ENCODE measurements at places on chromosomes 2 and 18.

- DNase-seq, result no peak
Measured at GRCh38 chr2:71186973-71187372, 39.9 kb downstream of the PAIP2B start.

DNA sequence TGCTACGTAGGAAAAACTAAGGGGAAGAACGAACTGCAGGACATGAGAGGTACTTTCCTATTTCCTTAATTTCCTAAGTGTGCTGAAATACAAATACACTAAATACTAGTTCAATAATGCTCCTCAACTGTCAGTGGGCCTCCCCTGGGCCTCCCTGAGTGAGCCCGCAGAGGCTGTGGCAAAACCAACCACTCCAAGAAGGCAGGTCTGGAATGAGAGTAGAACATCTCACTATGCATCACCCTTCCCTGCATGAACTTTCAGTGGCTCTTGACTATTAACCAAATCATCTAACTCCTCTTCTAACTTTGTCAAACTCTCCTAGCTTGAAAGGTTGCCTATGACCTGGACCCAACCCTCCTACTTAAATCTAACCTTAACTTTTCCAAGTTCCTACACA lies 84.6 kb downstream of the THADA start:
- DNase-seq, result no peak

DNA sequence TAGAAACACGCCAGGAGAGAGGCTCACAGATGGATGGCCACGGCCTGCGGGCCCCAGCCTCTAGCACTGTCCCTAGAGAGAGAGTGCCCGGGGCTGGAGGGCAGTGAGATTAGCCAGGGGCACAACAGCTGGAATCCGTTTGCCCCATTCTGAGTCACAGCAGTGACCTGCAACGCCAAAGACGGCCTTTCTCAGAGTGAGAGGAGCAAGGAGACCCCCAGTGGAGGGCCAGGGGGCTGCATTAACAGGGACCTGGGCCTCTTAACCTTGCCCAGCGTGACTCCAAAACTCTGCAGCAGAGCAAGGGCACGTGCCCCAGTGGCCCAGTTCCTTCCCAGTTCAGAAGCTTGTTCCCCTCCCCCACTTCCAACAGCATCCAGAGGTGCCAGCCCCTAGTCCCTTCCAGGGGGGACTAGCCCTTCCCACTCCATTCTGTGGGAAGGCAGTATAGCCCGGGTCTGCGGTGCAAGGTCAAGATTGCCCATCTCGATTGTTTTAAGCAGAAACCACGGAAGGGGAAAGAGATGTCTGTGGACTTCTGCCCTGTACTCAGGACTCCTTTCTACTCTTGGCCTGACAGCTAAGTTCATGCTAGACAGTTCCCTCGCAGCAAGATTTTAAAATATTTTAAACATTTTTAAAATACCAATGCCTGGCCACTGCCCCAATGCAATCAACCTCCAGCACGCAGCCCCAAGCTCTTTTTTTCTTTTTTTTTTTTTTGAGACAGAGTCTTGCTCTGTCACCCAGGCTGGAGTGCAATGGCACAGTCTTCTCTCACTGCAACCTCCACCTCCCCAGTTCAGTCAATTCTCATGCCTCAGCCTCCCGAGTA lies 50.9 kb upstream of the BIN1 start:
- DNase-seq, result no peak

DNA sequence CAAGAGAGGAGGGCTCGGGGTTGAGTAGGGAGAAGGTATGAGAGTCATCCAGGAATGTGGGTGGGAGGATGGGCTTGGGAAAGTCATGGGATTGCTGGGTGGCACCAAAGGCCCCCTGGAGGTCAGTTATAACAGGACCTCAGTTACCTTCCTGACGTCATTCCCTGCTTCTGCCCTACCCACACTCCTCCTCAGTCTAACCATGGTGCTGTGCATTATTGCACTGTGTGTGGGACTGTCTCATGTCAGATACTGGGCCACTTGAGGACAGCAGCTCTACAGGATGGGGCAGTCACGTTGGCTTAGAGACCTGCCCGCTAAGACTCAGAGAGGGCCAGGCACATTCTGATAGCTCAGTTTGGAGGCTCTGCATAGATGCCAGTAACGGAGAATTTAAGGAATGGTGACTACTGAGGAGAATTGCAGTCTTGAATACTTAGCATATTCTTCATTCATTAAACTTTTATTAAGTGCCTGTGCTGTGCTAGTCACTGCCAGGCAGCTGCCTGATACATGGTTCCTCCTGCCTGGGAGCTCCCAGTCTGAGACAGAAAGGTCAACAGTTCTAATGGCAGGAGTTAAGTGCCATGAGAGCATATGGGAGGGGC lies 90.5 kb downstream of the LAMA3 start:
- DNase-seq, result peak; percentile 11

GRCh38 chr2:229124136-229124535 lies 147.0 kb downstream of the PID1 start:
- DNase-seq, result no peak

GRCh38 chr2:236452238-236452637 lies 117.4 kb upstream of the ACKR3 start:
- no peak for DNase-seq

- peak; percentile 8 for DNase-seq
Measured at GRCh38 chr2:25814681-25815080, 63.6 kb downstream of the ASXL2 start.

GRCh38 chr2:155141418-155141817 lies 442.9 kb downstream of the KCNJ3 start:
- DNase-seq, result no peak

GRCh38 chr2:179181002-179181401 lies 83.6 kb downstream of the SESTD1 start:
- DNase-seq, result no peak

DNA sequence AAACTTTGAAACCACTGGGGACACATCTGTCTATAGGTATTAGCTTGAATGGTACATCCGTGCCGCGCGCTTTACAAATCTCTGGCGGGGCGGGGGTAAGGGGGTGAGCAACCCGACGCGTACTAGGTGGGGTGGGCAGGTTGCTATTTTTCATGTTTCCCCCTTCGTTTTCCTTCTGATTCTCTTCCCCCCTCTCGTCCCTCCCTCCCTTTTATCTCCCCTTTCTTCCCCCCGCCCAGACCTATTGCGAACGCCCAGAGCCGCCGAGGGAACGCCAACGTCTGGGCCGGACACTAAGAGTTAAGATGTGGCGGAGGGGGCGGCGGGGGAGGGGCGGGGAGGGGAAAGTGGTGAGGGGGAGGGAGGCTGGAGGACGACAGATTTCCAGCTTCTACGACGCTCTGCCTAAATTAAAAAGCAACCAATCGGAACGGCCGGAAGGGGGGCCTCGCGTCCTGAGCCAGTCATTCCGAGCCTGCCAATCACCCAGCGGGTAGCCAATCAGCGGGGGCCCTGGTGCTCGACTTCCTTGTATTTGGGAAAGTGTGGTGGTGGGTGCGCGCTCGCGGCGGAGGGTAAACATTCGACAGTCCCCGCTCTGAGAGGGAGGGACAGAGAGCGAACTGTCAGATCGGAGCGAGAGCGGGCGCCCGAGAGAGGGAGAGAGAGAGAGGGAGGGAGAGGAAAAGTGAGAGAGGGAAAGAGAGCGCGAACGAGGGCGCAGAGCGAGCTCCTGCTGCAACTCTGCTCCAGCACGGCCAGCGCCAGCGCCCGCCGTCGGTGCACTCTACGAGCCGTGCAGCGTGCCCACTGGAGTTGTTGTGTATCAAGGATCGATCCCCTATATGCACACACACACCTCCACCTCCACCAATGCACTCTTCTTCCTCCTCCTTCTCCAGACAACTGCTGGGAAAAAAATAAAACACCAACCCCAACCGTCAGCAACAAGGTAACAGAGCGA lies at the start of gene POU3F3:
TSS of gene POU3F3 (plus strand) at position 582 of the 964 bp plus-strand sequence. CDS start 1,396 bp downstream, outside the sequence.
- peak; percentile 44 for DNase-seq

GRCh38 chr2:148667113-148667836 lies 22.7 kb downstream of the EPC2 start:
- no peak for DNase-seq

DNA sequence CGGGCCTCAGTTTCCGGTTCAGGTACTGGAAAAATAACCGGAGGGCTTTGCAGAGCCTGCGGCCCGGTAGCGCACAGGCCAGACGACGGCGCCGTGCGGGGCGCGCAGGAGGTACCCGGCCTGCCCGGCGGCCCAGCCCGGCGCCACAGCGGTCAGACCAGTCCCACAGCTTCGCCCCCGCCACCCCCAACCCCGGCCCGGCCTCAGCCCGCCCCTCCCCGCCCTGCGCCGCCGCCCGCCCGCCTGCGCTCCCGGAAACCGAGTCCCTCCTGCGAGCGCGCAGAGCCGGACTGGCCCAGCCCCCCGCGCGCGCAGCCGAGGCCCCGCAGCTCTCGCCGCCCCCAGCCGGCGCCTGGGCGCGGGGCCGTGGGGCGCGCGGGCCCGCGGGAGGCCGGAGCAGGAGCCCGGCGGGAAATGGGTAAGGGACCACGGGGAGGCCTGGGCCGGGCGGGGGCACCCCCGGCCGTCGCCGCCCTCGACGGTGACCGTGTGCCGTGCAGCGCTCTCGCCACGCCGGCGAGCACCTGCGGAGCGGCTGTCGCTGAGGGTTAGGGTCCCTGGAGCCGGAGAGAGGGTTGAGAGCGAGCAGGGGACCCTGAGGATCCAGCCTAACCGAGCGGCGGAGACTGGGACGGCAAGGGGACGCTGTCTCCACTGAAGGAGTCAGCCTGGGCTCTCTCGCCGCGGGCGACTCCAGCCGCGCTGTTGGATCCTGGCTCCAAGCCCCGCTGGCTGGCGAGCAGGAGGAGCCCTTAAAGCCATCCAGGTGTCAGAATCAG lies 16.5 kb upstream of the PSD4 start:
- no peak for DNase-seq

DNA sequence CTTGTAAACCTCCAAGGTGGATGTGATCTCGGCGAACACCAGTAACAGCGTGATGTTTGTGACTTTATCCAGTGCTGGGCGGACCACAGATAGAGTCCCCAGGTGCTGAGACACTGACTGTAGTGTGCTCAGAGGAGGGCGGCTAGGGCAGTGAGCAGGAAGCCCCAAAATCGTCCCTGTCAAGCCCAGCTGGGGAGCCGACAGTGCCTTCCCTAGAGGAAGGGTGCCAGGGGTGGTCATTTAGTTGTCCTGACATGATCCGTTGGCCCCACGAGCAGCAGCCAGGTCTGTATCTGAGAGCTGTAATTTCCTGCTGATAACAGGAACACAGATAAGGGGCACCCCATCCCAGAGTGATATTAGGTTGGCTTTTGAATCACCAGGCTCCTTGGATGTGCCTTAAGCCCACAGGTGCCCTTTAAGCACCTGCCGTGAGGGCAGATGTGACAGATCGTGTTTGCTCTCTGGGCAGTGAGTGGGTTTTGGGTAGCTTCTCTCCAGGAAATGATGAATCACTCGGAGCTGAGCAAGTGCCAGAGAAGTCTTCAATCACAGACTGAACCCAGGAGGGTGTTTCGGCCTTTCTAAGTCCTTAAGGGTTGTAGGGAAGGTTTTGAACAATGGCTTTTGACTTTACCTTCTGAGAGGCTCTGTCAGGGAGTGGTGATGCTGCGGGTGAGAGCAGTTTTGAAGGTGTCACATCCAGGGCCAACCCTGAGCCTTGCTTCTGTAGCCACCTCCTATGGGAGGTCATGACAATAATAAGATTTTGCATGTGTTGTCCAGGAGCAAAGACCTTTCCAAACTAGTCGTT lies 7.7 kb downstream of the LPIN1 start:
- peak; percentile 73 for DNase-seq

- DNase-seq, result no peak
Measured at GRCh38 chr2:159155320-159155719, 131.2 kb downstream of the WDSUB1 start.

DNA sequence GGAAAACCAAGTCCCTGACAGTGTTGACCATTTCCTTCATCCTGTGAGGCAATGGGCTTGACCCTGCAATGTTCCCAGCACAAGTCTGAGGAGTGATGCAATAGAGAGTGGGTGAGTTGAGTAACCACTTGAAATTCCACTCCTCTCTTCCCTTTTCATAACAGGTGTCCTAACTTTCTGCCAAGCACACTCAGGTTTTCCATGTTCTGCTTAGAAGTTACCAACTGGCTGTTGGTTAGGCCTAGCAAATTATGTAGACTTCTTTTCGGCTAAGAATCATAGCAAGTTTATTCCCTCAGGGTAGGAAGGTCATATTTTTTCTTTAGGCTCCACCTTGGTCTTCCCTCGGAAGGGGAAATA lies 11.5 kb downstream of the GNLY start:
- peak; percentile 81 for DNase-seq

DNA sequence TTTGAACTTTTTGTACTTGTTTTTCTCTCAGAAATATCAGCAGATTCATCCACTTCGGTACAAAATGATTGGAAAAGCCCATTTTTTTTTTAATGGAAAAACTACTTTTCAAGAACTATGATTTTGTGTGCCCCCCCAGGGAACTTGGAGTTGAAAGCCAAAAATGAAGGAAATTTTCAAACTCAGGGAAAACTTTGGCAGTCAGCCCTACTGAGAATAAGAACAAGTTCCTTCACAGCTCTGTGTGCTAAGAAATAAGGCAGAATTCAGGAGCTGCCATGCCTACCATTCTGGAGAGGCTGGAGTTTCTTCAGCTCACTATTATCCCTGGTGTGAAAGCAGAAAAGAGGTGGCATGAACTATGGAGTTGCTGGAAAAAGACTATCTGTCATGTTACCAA lies 226.0 kb upstream of the SLC35G4 start:
- no peak for DNase-seq

DNA sequence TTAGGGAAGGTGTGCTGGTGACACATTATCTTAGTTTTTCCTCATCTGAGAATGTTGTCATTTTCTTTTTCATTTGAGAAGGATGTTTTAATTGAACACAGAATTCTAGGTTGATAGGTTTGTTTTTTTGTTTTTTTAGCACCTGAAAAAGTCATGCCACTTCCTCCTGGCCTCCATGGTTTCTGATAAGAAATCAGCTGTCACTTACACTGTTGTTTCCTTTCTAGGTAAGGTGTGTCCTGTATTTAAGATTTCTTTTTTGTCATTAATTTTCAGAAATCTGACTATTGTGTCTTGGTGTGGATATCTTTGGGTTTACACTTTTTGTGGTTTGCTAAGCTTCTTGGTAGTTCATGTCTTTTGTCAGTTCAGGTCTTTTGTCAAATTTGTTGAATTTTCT lies 99.3 kb downstream of the ROCK1 start:
- no peak for DNase-seq

GRCh38 chr2:196335221-196335634 lies 163.8 kb upstream of the STK17B start:
- DNase-seq, result peak; percentile 71

DNA sequence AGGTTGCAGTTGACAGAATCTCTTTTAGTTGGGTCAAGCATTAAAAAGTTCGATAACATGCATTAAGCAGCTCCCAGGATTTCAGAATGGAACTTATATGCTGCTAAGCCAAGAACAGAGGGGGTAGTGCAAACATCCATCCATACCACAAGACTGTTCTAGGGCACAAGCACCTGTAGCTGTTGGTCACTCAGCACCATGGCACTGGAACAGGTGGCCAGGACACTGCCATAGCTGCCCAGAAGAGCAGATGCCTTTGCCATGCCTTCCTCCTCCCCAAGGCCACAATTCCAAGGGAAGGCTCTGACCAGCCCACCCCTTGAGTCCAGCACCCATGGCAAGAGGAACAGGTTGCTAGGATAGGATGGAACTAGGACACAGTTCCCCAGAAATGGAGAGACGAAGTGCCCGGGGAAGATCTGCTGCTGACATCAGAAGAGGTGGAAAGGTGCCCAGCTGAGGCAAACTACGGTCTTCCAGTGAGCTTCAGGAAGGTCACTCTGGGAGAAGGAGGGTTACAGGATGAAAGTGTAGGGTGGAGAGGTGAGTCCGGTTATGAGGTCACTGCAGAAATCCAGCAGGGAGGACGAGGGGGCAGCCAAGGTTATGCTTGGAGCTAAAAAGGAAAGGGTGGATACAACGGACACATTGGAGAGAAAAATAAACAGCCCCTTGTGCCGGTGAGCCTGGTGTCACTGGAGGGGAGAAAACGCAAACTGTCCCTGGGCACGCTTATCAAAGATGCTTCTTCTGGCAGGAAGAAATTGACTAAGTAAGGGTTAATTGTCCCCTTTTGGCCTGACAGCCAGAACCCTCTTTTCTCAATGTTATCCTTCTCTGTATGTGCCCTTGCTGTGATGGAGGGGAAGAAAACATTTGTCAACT lies 41.9 kb downstream of the C1QL2 start:
- DNase-seq, result no peak

Measured in AG08395 (cell line).